SIG-M5 (cell line): ENCODE measurements at places on chromosomes 2 and 18.

GRCh38 chr2:232027530-232027929, 66.0 kb downstream of the DIS3L2 start:
- DNase-seq: no peak

DNA sequence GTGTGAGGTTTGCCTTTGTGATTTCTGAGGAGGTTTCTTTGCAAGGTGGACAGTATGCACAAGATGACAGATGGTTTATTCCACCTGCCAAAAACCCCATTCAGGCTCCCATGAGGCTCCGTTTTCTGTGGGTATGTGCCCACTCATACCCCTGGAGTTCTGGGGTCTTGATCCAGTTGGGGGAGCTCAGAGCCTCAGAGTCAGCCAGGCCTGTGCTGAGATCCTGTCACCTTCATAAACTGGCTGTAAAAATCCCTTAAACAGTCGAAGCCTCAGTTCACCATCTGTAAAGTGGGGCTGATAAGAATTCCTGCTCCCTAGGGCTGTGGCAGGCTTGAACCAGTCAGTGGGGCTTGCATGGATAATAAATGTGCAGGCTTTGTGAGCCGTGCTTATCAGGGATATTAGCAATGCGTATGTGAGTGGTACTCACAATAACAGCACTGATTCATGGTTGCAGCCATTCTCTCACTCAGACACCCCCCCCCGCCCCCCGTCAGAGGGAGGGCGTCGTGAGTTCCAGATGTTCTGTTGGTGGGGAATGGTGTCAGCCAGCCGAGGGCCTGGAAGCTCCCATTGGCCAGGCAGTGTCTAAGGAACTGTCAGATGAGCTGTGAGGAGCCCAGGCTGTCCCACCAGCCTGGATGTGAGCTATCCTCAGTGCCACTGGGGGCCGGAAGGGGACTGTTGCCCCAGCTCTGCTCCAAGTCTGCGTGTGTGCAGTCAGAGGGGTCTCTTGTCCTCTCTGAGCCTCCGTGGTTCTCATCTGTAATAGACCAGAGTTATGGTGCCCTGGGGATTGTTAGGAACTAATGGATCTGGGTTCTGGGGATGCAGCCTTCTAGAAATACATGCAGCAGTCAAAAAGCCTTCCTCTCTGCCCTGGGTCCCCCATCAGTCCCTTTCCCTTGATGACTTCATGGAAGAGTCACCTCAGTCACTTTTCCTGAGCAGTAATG, 51.7 kb downstream of the KCNIP3 start:
- DNase-seq: no peak

- DNase-seq: no peak
Observed at GRCh38 chr2:121237336-121237979, 47.5 kb downstream of the TFCP2L1 start.

GRCh38 chr2:97961534-97961933, 34.2 kb downstream of the TMEM131 start:
- DNase-seq: no peak

GRCh38 chr18:49616618-49617328, 54.9 kb downstream of the LIPG start:
- DNase-seq: no peak

DNA sequence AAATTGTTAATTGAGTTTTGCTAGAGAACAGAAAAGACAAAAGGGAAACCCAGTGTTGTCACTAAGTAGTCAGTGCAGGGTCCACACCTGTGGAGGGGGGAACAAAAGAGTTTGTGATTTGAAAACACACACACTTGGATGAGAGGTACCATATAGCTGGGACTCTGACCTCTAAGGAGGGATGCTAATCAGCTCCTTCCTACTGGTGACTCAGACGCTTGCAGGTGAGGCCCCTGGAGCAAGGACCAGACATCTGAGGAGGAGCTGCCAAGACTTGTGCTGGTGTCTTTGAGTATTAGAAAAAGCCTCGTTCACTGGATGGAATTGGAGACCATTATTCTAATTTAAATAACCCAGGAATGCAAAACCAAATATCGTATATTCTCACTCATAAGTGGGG, 146.4 kb upstream of the MAP2 start:
- no peak for DNase-seq

GRCh38 chr18:55034742-55035141, 75.5 kb upstream of the CCDC68 start:
- no peak for DNase-seq

DNA sequence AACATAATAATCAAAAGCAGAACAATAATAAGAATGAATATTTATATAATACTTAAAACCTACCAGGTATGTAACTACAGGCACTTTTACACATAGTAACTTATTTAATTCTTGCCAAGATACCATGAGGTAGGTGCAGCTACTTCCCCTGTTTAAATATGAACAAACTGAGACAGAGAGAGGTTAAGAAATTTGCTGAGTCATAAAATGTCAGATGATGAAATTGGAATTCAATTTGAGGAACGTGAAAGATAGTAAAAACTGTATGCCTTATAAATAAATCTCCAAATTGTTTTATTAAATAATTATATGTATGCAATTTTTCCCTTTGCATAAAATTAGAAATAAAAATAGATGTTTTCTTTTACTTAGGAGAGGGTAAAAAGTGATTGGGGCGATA, 1103.3 kb upstream of the NRXN1 start:
- DNase-seq: no peak
